ENCODE measurements at places on chromosomes 12 and 14. TPM values are rescaled to one million over a fixed set of nuclear protein-coding genes. Genes with fewer than 3 reads are reported as not detected.

The NTF3 gene
- total RNA-seq, result 0.84 TPM

The LUM gene
- total RNA-seq, result 170 TPM

The EIF2B2 gene
- total RNA-seq, result 33.2 TPM

The PPP4R4 gene
- 0.13 TPM for total RNA-seq

The TGM1 gene
- 0.77 TPM for total RNA-seq

The SCFD1 gene
- 84.7 TPM for total RNA-seq

The CCDC197 gene
- total RNA-seq, result not detected

All from mesenteric fat pad (tissue), 1 donor.